CD4-positive, alpha-beta memory T cell (primary cell): ENCODE measurements at places on chromosomes 12 and 14.

DNA sequence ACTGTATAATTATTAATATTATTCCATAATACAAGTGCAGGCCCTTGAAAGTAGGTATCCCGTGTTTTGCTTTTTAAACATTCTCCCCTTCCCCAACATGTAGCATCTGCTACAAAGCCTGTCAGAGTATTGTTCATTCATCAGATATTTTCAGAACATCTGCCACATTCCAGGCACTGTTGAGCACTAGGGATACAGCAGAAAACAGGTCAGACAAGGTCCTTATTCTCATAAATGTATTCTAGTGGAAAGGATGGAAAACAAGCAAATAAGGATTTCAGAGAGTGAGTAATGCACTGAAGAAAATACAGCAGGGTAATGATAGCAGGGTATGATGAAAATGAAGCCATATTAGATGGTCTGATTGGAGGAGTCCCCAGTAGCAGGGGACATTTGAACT is 3.8 kb downstream of the ERP29 start:
- no peak for DNase-seq

GRCh38 chr14:23543403-23543802 is 8.2 kb downstream of the ZFHX2 start:
- DNase-seq = no peak

DNA sequence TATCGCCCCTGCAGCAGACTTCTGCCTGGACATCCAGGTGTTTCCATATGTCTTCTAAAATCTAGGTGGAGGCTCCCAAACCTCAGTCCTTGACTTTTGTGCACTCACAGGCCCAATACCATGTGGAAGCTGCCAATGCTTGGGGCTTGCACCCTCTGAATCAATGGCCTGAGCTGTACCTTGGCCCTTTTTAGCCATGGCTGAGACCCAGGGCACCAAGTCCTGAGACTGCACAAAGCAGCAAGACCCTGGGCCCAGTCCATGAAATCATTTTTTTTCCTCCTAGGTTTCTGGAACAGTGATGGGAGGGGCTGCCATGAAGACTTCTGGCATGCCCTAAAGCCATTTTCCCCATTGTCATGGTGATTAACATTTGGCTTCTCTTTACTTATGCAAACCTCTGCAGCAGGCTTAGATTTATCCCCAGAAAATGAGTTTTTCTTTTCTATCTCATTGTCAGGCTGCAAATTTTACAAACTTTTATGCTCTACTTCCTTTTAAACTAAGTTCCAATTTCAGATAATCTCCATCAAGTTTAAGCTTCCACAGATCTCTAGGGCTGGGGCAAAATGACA is 1445.8 kb upstream of the FLRT2 start:
- DNase-seq = no peak

DNA sequence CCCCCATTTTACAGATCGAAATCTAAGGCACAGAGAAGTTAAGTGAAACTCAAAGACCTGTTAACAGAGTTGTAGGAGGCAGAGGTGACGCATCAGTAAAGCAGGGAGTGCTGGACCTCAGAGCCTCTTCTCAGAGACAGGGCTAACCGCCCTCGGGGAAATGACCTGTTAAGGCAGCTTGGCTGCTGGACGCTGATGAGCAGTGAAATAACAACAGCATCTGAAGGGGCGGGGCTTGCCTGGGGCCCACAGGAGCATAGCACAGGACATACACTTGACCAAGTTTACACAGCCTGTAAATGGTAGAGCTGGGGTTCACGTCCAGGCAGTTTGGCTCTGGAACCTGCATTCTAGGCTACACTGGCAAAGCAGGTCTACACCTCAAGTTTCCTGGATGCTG is 39.3 kb downstream of the LRTM2 start:
- DNase-seq = no peak

DNA sequence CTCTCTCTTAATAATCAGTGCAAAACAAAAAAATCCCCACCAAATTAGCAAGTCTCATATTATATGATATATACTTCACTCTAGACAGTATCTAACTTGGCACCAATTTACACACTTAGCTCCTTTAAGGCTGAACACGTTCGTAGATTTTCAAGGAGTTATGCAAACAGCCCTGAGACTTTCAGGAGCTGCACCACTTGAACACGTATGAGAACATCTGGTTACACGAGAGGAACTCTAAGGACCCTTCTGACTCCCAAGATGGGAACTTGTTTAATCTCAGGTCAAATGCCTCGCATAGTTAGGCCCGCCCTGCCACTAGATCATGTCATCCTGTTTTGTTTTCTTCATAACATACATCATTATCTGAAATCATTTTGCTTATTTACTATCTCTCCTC is 10.0 kb downstream of the SPRING1 start:
- DNase-seq = no peak

GRCh38 chr12:82866946-82867345 is 180.2 kb downstream of the TMTC2 start:
- no peak for DNase-seq

GRCh38 chr12:65803251-65803650 is 21.0 kb upstream of the HMGA2 start:
- no peak for DNase-seq

DNA sequence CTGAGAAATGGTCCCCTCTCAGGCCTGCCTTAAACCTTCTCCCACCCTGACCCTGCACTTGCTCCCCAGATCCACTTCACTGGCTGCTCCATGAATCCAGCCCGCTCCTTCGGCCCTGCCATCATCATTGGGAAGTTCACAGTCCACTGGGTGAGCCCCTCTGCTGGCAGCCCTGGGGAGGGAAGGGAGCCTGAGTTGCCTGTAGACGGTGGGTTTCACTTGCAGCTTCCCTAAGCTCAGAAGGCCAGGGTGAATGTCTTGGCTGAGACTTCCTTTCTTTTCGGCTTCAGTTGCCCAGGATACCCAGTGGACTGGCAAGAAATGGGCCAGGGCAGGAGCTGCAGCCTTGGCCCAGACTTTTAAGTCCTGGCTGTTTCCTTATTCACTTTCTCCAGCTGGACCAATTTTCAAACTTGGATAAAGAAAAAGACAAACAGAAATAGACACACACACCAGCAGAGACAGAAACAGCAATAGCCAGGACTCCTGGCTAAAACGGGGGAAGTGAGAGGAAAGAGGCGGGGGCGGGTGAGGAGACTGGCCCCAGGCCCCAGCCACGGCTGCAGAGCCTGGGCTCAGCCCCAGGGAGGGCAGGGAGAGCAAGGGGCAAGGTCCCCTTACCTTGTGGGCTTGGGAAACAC is 2.0 kb downstream of the AQP6 start:
- DNase-seq = no peak

DNA sequence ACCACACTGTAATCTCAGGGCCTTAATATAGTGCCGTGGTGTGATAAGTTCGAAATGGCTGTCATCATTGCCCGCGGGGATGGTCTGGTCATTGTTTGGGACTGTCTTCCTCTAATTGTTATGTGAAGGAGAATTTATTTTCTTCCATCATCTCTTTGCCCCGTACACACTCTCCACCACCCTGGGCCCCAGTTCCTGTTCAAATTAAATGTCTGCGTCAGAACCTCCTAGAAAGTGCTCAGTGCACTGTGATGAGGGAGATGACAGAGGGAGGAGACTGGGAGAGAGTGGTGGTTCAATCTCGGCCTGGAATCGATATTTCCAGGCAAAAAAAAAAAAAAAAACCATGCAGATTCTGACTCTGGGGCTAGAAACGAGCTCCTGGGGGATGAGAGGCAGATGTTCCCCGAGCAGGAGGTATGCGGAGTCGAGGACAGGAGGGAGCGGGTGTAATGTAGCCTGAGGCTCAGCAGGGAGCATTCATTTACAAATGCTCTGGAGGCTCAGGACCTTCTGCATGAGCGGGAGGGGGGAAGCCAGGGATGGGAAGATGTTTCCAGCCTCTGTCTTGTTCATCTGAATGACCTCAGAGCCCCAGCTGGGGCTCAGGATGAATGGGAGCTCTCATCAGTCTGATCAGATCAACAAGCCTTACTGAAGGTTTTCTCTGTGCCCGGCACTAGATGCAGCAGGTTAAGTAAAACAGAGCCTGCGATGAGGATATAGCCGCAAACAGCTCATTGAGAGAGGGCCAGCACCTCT is 219.5 kb downstream of the TBX5 start:
- DNase-seq = no peak

DNA sequence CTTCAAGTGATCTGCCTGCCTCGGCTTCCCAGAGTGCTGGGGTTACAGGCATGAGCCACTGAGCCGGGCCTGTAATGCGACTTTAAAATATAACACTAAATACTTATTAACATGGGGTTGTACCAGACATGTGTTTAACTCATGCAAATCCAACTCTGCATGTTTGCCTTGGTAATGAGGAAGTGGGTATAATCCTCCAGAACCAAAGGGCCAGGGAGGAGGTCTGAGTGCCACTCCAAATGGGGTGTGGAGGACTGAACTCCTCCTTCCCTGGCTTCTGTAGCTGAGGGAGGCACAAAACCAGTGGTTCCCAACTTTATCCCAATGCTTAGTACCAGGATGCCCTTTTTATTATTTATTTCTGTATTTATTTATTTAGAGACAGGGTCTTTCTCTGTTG is 61.6 kb upstream of the MED13L start:
- DNase-seq = no peak

- DNase-seq = no peak
These were observed 2.5 kb downstream of the PACS2 start for GRCh38 chr14:105316968-105317510.

- no peak for DNase-seq
These were observed 201.0 kb upstream of the AMIGO2 start for GRCh38 chr12:47280543-47281300.

GRCh38 chr14:105897725-105898113 is 371.3 kb downstream of the TMEM121 start:
- DNase-seq = no peak

DNA sequence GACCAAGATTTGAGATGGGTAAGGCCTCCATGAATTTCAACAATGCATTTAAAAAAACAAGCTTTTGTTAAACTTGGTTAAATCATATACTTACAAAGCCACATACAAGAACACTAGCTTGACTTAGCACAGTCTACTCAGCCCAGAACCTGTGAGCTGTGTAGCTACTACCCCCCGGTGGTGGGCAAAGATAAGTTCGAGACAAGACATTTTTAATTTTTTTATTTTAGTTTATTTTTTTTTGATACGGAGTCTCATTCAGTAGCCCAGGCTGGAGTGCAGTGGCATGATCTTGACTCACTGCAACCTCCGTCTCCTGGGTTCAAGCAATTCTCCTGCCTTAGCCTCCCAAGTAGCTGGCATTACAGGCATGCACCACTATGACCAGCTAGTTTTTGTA is 3.7 kb upstream of the NECAP1 start:
- peak; percentile 81 for DNase-seq

GRCh38 chr12:75564852-75565251 is 53.4 kb upstream of the KRR1 start:
- no peak for DNase-seq

DNA sequence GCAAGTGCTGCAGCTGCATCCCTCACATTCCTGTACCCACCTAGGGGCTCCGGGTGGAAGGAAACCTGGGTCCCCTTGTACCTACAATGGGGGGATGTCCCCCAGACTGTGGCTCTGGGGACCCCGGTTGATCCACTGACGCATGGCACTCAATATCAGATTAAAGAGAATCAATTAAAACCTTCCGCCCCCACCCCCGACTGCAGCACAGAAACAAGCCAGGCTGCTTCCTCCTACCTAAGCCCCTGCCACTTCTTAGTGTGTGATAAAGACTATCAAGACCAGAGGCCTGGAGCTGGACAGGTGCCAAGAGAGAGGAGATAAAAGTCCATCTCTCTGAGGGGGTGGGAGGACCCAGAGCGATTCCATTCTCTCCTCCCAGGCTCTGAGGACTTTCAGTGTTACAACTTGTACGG is 28.2 kb upstream of the RPLP0 start:
- no peak for DNase-seq

GRCh38 chr12:14956024-14956891 is 5.1 kb downstream of the ARHGDIB start:
- DNase-seq = peak; percentile 67

DNA sequence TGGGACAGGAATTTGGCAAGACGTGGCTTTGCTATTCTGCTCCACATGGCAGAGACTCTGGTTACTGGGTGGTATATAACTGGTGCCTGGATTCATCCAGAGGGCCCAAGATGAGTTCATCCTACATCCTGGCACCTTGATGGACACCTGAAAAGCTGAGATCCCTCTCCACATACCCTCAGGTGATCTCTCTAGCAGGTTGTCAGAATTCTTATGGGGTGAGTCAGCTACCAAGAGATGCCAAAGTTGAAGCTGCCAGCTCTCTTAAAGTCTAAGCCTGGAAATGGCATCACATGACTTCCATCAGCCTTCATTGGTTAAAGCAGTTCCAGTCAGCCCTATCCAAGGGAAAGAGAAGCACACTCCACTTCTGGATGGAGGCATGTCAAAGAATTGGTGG is 300.7 kb upstream of the SEL1L start:
- DNase-seq = no peak

DNA sequence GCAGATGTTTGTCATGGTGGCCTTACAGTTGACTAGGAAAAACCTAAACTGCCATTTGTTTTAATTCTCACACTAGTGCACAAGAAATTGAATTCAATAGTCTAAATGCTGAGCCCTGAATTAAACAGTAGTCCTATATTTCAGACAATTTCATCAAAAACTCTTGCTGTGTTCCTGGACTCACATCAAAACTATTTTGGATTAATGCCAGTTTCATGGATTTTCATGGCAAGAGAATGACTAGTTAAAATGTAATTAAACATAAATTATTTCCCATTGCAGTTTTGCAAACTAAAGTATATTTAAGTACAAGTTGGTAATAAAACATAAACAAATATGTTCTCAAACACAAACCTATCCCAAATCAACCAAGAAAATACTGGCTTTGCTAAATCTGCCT is 468.0 kb upstream of the PRICKLE1 start:
- no peak for DNase-seq

GRCh38 chr14:64117671-64118402 is 176.3 kb downstream of the ESR2 start:
- no peak for DNase-seq

DNA sequence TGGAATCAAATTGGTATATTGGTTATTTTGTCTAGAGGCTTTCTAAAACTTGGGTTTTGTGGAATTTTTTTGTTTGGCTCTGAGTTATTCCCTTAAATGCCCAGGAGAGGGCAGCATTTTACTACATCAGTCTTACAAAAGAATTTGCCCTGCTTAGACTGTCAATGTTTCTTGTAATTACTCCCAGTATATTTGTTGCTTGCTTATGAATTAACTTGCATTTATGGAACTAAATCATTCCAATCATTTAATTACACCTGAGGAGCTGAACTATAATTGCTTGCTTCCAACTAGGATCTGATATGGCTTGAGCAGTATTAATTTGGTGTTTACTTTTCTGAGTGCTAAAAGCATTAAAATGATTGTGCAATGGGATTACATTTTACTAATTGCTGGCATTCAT is 48.7 kb downstream of the MIPOL1 start:
- peak; percentile 4 for DNase-seq

- no peak for DNase-seq
These were observed 23.0 kb downstream of the KLRK1 start for GRCh38 chr12:10366875-10367274.
